ENCODE measurements at places on chromosomes 6 and 20.

DNA sequence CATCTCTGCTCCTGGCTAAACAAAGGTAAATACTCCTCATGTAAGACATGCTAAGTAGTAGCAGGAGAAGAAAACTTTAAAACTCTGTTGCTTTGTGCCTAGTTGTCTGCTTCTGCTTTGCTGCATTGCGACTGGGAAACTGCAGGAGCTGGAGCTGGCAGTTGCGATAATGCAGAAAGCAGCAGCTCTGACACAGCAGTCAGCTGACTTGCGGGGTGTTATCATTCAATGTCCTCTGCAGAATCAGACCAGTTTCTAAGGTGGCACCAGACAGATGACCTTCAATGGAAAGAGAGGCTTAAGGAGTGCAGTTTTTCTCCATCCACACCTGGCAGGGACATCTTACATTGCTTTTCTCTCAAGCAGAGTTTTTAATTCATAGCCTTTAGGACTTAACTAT lies 69.9 kb upstream of the SOX4 start:
- no peak for DNase-seq

- no peak for DNase-seq
Measured at GRCh38 chr20:33881989-33882388, 70.8 kb downstream of the CHMP4B start.

- no peak for DNase-seq
Measured at GRCh38 chr20:2879146-2879545, 5.9 kb downstream of the PTPRA start.

GRCh38 chr6:3315841-3316240 lies 57.1 kb downstream of the PSMG4 start:
- DNase-seq = no peak

DNA sequence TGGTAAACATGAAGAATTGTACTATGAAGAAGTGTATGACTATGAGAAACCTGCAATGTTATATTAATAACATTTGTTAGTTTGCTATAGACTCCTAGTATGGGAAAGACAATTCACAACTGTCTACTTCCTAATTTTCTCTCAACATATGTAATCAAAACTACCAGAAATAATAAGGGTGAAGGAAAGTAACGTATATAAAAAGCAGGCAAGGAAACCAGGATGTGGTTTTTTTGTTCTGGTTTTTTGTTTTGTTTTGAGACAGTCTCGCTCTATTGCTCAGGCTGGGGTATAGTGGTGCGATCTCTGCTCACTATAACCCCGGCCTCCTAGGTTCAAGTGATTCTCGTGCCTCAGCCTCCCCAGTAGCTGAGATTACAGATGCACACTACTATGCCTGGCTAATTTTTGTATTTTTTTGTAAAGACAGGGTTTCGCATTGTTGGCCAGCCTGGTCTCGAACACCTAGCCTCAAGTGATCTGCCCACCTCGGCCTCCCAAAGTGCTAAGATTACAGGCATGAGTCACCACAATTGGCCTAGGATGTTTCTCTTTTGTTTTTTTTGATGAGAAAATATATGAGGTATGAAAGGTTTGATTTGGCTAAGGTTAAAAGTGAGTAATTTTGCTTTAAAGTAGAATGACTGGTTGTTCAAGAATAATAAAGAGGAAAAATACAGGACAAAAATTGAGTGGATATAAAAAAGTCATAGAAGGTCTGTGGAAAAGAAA lies 83.1 kb downstream of the PTCHD4 start:
- no peak for DNase-seq

DNA sequence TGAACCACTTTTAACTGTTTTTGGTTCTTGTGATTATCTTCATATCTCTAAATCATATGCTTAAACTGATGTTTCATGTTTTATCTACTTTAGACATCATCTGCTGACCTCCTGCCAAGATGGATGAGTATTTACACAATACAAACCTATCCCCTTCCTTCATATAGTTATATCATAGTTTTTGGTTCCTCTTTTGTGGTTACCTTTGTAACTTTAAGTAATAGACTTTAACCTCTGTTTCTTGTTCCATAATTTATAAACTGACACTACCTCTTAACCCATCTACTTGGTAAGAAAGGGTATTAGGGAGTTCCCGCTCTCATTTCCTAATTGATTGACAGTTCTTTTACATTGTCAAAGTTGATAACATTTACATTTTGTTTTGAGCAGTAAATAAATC lies 11.9 kb downstream of the PCMT1 start:
- no peak for DNase-seq

- DNase-seq = no peak
Measured at GRCh38 chr20:2942439-2942838, 69.2 kb downstream of the PTPRA start.

DNA sequence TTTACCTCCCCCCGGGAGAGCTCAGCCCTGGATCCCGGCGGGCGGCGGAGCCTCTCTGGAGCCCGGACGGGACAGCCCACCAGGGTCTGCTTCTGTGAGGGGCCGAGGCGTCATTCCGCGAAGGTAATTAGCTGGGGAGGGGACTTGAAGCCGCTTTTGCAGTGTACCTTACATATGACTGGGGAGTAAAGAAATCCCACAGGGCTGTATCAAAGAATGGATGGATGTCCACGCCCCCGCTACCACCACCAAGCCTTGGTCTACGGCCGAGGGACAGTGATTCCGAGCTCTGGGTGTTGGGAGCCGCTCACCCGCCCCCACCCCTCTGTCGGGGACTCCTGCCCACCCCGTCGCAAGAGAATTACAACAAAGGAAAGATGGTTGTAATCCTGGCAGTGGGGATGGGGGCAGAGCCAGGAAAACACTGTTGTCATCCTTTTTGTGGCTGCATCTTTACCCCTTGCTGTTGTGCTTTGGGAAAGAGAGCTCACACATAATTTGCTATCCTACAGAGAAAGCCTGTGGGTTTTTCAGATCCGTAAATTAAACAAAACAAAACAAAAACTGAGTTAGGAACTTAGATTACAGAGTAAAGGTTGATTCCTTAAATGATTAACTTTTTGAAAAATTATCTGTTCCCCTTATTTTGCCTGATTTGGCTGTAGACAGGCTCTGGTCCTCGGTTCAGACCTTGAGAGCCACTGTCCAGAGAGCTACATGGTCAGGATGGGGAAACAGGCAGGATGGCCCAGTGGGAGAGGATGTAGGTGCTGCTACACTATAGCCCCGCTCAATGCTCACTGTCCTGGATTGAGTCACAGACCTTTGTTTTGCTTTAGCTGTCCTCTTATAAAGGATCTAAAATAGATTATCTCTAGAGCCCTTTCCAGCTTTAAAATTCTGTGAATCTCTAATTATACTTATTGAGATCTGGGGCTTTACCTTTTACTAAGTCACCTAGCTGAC lies 997 bp upstream of the FBXO30 start:
- DNase-seq = no peak

GRCh38 chr6:13250703-13251102 lies 77.6 kb downstream of the TBC1D7 start:
- no peak for DNase-seq

DNA sequence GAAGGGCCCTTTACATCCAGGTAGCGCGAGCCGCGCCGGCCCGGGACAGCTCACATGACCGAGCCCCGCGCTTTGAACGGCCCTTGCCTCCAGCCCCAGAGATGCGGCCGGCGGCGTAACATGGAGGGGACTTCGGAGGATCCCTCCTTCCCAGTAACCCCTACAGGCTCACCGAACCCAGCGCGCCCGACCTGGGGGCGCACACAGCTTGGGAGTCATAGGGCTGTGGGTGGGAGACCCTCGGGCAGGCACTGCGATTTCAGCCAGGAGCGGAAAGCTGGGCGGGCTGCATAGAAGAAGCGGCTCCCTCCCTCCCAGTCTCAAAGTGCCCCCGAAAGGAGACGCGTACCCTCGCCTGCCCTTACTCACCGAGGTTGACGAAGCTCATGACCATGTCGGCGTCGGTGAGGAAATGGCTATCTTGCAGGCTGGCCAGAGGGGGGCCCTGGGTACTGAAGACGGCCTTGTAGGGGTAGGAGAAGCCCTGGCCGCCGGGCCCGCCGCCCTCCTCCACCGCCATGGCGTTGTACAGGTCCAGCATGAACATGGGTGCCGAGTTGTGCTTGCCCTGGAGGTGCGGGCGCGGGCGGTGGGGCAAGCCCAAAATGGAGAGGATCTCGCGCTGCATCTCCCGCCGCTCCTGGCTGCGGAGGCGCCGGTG lies 975 bp downstream of the BMP7 start:
- peak; percentile 34 for DNase-seq

DNA sequence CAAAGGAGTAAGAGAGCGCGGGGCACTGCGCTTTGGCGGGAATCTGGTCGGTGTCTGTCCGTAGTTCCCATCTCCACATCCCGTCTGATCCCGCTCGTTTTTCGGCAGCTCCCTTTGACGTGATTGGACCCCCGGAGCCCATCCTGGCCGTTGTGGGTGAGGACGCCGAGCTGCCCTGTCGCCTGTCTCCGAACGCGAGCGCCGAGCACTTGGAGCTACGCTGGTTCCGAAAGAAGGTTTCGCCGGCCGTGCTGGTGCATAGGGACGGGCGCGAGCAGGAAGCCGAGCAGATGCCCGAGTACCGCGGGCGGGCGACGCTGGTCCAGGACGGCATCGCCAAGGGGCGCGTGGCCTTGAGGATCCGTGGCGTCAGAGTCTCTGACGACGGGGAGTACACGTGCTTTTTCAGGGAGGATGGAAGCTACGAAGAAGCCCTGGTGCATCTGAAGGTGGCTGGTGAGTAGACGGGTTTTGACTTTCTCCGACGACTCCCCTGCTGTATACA lies 1.4 kb downstream of the BTN1A1 start:
- peak; percentile 50 for DNase-seq
